Activated CD4-positive, alpha-beta T cell treated with anti-CD3 and anti-CD28 coated beads, Interleukin-2, amount 10 ng/mL, durations not matched to agents 24 days and 14 days (primary cell): ENCODE measurements at places on chromosomes 12 and 14. TPM values are rescaled to one million over a fixed set of nuclear protein-coding genes. Genes with fewer than 3 reads are reported as not detected.

The HNRNPC gene
- total RNA-seq: 1,009 and 1,054 TPM in 2 replicates

The MYL2 gene
- total RNA-seq: not detected in 2 replicates

DNA sequence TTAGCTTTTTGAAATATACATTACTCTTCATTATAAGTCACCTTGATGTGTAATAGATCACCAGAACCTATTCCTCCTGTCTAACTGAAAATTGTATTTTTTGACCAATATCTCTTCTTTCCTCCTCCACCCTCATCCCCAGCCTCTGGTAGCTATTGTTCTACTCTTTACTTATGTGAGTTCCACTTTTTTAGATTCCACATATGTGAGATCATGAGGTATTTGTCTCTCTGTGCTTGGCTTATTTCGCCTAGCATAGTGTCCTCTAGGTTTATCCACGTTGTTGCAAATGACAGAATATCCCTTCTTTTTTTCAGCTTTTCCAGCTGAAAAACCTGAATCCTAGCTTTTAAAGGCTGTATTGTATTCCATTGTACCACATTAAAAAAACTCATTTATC is 82.1 kb downstream of the MIPOL1 start:
- DNase-seq: no peak

- DNase-seq: no peak
Measured at GRCh38 chr12:12452326-12452902, 95.5 kb downstream of the BORCS5 start.

- peak; percentile 33 for DNase-seq
Measured at GRCh38 chr14:90692826-90693225, 123.4 kb downstream of the TTC7B start.

DNA sequence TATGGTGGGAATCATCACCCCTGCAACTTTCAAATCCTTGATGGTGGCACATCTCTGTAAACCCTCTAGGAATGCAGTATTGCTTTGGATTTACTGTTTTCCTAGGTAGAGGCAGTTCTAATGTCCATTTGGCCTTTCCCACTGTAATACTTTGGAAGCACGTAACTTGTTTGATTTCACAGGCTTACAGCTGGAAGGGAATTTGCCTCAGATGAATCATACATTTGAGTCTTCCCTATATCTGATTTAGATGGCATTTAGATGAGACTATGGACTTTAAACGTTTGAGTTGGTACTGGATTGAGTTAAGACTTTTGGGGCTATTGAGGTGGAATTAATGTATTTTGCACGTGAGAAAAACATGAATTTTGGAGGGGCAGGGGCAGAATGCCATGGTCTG is 35.9 kb downstream of the DAAM1 start:
- DNase-seq: no peak

- DNase-seq: no peak
Measured at GRCh38 chr12:40222247-40222646, 2.5 kb upstream of the LRRK2 start.

GRCh38 chr14:56528927-56529326 is 50.7 kb upstream of the TMEM260 start:
- DNase-seq: no peak
